ENCODE measurements at places on chromosomes 6 and 20. TPM values are rescaled to one million over a fixed set of nuclear protein-coding genes. Genes with fewer than 3 reads are reported as not detected.
A peak's percentile ranks its signal among the peaks of the same experiment; 100 is the strongest.

DNA sequence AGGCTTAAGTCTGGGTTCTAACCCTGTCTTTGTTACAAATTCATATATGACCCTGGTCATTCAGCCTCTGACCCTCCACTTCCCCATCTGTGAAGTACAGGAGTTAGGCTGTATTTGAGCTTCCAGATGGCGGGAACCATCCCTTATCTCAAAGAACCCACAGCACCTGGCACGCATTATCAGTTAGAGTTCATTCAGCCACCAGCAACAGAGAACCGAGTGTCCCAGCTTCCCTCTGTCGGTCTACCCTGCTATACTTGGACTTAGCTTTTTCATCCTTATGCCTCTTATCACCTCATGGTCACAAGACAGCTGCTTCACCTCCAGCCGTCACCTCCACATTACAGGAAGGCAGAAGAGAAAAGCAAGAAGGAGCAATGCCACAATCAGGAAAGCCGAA lies 147.8 kb downstream of the EYA2 start:
- no peaks in the 10 kb centered on the region for H3K36me3 ChIP-seq
- H3K27ac ChIP-seq: no peak overlapping the region
- H3K4me3 ChIP-seq: no peak overlapping the region
- H3K4me1 ChIP-seq: peaks cover 19% of the 10 kb centered on the region
- DNase-seq: no peak

DNA sequence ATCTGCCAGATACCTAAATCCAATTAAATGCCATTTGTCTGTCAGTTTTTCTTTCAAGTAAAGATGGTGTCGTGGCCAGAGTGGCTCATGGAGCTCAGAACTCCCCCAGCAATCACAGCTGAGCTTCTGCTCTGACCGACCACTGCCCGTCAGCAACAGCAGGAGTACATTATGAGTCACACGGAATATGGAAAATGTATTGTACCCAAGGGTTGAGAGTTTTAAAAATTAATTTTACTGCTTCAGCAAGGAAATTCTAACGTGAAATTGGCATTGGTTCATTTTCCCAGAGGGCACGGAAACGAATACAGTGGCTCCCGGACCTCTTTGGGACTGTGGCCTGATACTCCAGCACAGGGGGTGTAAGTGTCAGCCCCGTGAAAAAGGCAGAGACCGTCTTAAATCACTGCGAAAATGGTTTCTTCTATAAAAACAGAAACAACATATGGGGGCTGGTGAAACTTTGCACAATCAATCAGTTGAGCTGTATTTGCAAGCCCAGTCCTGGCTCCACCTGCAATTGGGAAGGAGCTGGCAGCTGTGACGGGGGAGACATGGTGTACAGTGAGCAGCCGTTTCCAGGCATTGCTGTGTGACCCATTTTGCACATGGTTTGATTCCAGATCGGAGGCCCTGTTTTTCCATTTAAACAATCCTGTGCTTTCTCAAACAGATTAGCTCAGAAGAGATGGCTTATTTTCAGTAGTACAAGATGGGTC lies 12.8 kb downstream of the NPEPL1 start:
- H3K27me3 ChIP-seq: no peaks in the 10 kb centered on the region
- no peaks in the 10 kb centered on the region for H3K4me1 ChIP-seq
- H3K27ac ChIP-seq: no peak overlapping the region

- no peak overlapping the region for H3K4me3 ChIP-seq
- H3K4me1 ChIP-seq: no peaks in the 10 kb centered on the region
Observed at GRCh38 chr6:170140129-170140528, 150.7 kb downstream of the DLL1 start.

GRCh38 chr20:9428292-9428607 lies 86.1 kb upstream of the LAMP5 start:
- DNase-seq: no peak
- H3K4me1 ChIP-seq: no peaks in the 10 kb centered on the region
- H3K4me3 ChIP-seq: no peak overlapping the region
- H3K27ac ChIP-seq: no peak overlapping the region

GRCh38 chr6:17393892-17394631 lies 667 bp downstream of the CAP2 start:
- H3K36me3 ChIP-seq: peaks cover 12% of the 10 kb centered on the region
- peak overlapping the region; percentile 87 for H3K4me3 ChIP-seq
- H3K4me1 ChIP-seq: peaks cover 14% of the 10 kb centered on the region
- no peaks in the 10 kb centered on the region for H3K27me3 ChIP-seq
- DNase-seq: peak; percentile 82
- H3K27ac ChIP-seq: peak overlapping the region; percentile 83

Gene CALHM6
- not detected for total RNA-seq

Gene PABPC1L
- total RNA-seq: 56.3 TPM
